Stimulated activated CD4-positive, alpha-beta T cell treated with anti-CD3 and anti-CD28 coated beads, Interleukin-4, amount 100 ng/mL, for 48 hours (primary cell): ENCODE measurements at places on chromosomes 16 and 17.

DNA sequence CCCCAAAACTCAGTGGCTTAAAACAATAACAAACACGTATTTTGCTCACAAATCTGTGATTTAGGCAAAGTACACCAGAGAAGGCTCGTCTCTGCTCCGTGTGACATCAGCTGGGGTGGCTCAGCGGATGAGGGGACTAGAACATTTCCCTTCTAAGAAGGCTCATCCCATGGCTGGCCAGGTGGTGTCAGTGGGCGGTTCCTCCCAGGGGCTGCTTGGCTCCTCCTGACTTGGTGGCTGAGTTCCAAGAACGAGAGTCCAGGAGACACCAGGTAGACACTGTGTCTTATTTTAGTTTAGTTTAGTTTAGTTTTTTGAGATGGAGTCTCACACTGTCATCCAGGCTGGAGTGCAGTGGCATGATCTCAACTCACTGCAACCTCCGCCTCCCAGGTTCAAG, 5.6 kb upstream of the CHMP6 start:
- DNase-seq, result no peak

DNA sequence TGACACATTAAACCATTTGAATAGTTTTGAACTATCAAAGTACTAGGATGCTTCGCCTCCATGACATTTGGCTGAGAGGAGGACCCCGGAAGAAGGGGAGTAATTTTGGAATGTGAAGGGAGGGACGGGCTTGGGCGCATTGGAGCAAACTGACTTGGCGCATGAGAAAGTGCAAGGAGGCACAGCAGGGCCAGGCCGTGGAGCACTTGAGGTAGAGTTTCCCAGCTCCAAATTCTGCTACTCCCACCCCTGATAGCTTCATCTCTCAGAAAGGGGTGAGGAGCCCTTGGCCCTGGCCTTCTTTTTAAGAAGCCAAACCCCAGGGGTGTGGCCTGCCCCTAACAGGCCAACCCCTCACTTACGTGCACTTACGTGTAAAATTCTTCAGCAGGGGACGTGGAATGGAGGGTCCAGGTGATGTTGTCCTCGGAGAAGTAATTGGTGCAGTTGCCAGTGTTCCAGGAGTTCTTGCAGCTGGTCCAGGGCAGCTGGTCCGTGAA, 17.7 kb downstream of the SLC6A4 start:
- DNase-seq, result no peak

GRCh38 chr16:47917118-47917517, 238.7 kb downstream of the ABCC12 start:
- no peak for DNase-seq

- no peak for DNase-seq
Measured at GRCh38 chr17:73883175-73883574, 238.9 kb upstream of the SDK2 start.

GRCh38 chr16:77499373-77500285, 64.8 kb upstream of the ADAMTS18 start:
- no peak for DNase-seq

- peak; percentile 29 for DNase-seq
Measured at GRCh38 chr16:83701494-83701893, 106.3 kb upstream of the HSBP1 start.

GRCh38 chr16:62038225-62038624, 2.0 kb upstream of the CDH8 start:
- no peak for DNase-seq
